ENCODE measurements at places on chromosomes 16 and 17.

- no peak for DNase-seq
Observed at GRCh38 chr17:57662041-57662440, 83.1 kb downstream of the CCDC182 start.

DNA sequence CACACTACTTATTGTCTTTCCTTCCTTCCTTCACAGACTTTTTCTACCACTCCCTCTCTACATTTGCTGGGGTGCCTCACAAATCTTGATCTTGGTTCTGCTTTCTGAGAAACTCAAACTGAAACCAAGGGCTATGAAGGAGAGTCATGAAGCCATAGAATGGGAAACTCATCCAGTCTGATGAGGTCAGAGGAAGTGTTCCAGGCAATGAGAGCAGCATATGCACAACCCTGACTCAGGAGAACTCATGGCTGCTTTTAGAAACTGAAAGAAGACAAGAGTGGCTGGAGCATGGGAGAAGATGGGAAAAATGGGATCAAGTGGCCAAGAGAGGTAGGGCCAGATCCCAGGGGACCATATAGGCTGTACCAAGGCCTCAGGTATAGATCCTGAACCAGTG lies 130.0 kb upstream of the TOX3 start:
- DNase-seq = no peak

GRCh38 chr16:58848662-58849002 lies 114.5 kb upstream of the GOT2 start:
- DNase-seq = no peak

DNA sequence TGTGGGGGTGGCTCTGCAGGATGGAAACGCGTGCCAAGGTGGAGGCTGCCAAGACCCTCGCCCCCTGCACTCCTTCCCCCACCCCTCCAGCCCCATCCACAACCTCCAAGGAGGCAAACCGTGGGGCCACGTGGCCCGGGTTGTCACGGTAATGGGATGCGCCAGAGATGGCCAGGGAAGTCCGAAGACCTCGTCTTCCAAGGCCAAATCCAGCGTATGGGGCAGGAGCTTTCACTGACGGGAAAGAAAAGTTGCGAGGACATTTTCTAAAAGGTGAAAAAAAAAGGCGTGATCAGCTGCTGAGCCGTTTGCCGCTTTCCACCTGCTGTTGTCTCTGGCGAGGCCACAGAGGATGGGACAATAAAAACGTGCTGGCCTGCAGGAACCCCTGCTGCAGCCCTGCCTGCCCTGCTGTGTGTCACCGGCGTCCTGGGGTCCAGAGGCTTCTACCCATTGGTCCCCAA lies 28.3 kb upstream of the GSE1 start:
- no peak for DNase-seq

- DNase-seq = no peak
Observed at GRCh38 chr17:13931800-13932460, 137.4 kb upstream of the COX10 start.

GRCh38 chr16:85520853-85521521 lies 92.1 kb upstream of the GSE1 start:
- no peak for DNase-seq

DNA sequence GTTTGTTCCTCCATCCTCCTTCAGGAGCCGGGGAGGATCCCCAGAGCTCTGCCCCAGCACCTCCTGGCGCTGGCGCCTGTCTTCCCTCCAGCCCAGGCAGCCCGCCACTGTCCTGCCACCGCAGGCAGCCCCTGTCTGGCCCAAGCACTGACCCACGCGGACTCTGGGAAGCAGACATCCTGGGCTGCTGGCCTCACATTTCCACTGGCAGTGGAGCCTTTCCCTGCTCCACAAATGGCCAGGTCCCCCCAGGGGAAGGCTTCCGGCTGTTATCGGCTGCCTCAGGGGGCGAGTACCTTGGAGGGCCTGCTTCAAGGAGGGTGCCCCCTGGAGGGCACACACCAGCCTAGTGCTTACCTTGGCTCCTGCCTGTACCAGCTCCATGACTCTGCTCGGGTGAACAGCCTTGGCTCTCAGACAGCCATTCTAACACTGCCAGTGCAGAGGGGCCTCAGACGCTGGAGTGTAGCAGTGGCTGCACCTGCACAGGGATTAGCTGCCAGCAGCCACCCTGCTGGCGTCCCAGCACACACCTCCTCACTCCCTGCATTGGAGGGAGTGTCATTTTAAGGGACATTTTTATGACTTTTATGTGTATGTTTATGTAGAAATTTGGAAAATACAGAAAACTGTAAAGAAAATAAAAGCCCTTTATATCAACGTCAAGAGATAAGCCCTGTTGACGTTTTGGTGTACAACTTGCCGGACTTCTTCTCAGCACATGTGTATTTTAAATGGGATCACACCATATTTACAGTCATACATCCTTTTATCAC lies 21.0 kb downstream of the ACE start:
- no peak for DNase-seq

GRCh38 chr16:84928679-84929420 lies 82.5 kb downstream of the ZDHHC7 start:
- DNase-seq = no peak

DNA sequence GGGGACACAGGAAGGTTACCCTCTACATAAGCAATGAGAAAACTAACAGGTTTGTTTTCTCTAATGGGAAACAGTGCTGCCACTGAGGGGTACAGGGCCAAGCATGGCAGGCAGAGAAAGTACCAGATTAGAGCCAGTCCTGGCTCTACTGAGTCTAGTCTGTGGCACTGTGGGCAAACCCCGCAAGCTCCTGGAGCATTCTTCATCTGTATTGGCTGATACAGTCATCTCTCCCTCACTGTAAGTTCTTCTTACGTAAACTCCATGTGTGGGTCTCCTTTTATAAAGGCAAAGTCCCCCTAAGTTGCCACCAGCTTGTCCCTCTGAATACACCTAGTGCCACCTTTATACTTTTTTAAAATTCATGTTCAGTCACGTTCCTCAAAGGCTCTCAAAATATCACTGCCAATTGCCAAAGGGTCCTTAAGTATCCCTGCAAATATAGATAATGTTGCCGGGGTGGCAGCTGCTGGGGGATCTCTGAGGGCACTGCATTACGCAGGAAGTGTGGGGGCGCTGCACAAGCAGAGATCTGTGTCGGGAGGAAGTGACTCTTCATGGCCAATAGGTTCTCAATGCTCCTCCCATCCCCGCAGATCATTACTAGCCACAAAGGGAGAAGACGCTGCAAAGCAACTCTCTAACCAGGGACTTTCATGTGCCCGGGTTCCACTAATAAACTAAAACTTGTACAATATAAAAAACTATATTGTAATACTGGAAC lies 18.8 kb downstream of the XPO6 start:
- DNase-seq = peak; percentile 93

GRCh38 chr17:31416503-31416923 lies 25.0 kb downstream of the RAB11FIP4 start:
- DNase-seq = no peak

GRCh38 chr16:58628845-58629732 lies 537 bp downstream of the CNOT1 start:
- DNase-seq = peak; percentile 20

DNA sequence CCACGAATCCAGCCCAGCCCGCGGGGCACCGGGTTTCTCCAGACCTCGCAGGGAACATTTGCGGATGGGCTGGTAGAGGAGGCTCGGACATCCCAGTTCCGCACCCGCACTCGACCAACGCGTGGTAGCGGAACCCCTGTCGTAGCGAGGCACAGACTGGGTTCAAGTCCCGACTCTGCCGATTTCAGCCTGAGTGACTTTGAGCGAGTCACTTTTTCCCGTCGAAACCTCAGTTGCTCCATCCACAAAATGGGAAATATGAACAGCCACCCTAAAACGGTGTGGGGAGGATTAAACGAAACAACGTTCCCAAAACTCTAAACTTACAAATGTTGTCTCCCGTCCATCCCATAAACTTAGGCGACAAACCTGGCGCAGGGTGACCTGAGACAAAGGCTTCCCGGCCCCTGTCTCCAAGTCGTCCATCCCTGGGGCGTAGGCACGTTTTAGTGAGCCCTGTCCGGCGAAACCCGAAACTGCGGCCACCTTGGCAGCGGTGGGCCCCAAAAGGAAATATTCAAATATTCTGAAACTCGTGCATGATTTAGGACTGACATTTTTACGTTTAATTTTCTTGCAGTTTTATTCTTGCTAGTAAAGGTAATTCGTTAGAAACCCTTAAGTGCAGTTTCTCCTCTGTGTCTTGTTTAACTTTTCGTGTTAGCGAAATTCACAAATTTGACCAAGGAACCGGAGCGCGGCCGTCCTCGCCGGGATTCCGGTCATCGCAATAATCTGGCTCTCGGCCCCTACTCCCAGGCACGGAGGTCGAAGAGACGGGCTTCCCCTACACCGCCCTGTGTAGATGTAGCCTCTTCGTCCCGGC lies 1.9 kb upstream of the MLLT6 start:
- DNase-seq = no peak

GRCh38 chr16:26133416-26134093 lies 441.8 kb downstream of the HS3ST4 start:
- no peak for DNase-seq

GRCh38 chr17:39598630-39599003 lies 9.1 kb downstream of the NEUROD2 start:
- no peak for DNase-seq

All from T-helper 2 cell (primary cell).